AG09319 (cell line): ENCODE measurements at places on chromosomes 6 and 20.

DNA sequence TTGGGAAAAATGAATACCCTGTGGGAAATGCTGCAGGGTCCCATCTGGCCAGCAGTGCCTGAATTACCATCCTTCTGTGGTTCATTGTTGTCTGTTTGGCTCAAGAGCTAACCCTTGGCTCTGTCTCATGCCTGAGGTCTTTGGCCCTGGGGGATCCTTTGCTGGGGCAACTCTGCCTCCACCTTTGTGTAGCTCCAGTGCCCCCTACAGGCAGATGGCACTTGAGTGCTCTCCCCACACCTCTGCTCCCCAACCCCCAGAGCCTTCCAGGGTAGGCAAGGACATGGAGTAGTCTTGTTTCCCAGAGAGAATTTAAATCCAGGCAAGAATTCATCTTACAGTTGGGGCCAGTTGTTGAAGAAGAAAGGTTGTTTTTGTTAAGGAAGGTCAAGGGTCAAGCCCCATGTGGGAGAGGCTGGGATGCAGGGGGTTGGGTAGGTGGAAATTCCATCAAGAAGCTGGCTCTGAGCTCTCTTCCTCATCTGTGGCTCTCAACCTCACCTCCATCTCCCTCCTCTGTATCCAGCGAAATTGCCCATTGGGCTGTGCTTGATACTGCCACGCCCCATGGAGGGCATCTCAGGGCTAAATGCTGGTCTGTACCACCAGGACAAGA lies 44.2 kb downstream of the ZNF831 start:
- DNase-seq = no peak

DNA sequence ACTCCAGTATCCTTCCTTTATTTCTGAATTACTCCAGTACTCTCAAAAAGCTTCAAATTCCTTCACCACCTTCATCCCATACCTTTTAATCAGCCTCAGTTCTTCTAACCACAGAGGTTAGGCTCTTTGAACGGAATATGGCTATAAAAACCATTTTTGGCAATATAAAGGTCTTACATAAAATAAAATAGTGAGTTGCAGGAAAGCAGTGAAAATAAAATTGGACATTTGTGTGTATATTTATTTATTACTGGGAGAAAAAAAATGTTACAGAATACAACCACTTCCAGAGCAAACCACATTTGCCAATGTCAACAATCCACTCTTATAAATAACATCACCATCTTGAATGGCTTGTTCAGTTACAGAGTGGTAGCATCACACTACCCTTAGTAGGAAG lies 7.7 kb downstream of the HDDC2 start:
- no peak for DNase-seq

- DNase-seq = no peak
These were observed 81.6 kb upstream of the EZR start for GRCh38 chr6:158900663-158901312.

DNA sequence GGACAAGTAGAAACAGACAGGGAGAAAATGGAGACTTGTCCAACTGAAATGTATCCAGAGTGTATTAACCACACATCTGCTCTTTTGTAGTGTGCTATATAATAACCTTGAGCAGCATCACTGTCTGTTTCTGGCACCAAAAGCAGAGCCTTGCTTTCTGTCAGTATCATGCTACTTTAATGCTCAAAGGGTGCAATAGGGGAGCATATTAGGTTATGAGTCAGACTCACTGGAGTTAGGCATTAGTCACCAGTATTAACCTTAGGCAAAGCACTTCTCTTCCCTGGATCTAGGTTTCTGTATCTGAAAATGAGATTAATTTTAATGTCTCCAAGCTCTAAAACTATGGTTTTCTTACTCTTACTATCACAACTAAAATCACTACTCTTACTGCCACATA lies 280.1 kb downstream of the TFAP2B start:
- no peak for DNase-seq

GRCh38 chr6:37493661-37493995 lies 6.1 kb downstream of the CCDC167 start:
- no peak for DNase-seq
